B cell (primary cell): ENCODE measurements at places on chromosomes 6 and 20. TPM values are rescaled to one million over a fixed set of nuclear protein-coding genes. Genes with fewer than 3 reads are reported as not detected.

Gene BEND3
- total RNA-seq = 2.0 and 2.9 TPM in 2 replicates

Gene CCN6
- total RNA-seq = not detected in 2 replicates

Gene GFOD1
- 42.4 and 44.6 TPM in 2 replicates for total RNA-seq

Gene LHFPL5
- total RNA-seq = not detected in 2 replicates

Gene KCNG1
- total RNA-seq = 16.9 and 20.3 TPM in 2 replicates

Gene FAM210B
- total RNA-seq = 10.5 and 13.6 TPM in 2 replicates

Gene ZNF391
- total RNA-seq = 4.4 and 7.0 TPM in 2 replicates

Gene C2
- 1.3 and 3.4 TPM in 2 replicates for total RNA-seq

Gene GJA1
- not detected in 2 replicates for total RNA-seq

Gene DAAM2
- total RNA-seq = not detected in 2 replicates

- no peak for DNase-seq
Measured at GRCh38 chr6:42104804-42105125, 37.7 kb downstream of the C6orf132 start.

DNA sequence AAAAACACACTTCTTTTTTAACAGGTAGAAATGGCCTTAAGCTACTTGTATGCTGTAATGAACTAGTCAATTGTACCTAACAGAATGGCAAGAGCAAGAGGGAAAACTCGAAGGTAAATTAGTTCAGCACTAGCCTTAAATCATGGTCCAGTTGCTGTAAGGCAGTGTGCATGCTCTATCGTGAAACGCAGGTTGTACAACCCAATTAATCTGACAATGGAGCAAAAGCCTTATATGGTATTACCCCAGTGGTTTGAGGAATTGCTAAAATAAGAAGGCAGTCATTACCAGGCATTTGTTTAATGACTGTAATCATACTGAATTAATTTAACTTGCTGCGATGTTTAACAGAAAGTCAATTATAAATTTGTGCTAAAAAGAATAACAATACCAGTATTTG lies 69.3 kb upstream of the SOX4 start:
- DNase-seq = no peak

GRCh38 chr6:37242429-37243052 lies 15.0 kb upstream of the TBC1D22B start:
- DNase-seq = no peak

- peak; percentile 56 for DNase-seq
Measured at GRCh38 chr6:15063253-15063853, 182.5 kb upstream of the JARID2 start.

DNA sequence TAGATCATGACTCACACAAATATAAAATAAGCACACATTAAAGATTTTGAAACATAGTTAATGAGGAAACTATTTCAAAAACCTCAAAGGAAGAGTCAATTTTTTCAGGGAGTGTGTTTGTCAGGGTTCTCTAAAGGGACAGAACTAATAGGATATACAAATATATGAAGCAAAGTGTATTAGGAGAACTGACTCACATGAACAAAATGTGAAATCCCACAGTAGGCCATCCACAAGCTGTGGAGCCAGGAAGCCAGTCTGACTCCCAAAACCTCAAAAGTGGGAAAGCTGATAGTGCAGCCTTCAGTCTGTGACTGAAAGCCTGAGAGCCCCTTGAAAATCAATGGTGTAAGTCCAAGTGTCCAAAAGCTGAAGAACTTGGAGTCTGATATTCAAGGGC lies 898.0 kb upstream of the EYS start:
- no peak for DNase-seq

- no peak for DNase-seq
Measured at GRCh38 chr6:39834278-39834677, 42.1 kb downstream of the DAAM2 start.

DNA sequence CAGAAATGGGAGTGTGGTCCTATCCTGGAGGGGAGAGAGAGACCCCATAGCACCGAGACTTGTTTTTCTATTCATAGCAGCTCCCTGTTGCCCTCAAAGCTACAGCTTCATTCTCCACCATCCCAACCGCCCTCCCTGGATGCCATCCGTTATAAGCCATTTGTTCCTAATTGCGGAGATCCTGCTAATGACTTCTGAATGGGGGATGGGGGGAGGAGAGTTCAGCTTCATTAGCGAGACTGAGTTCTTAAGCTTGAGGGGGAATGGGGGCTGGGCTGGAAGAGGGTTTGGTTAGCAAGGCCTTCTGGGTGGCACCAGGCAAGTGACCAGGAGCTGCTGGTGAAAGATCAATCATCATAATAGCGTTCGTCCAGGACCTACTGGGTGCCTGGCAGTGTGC lies 27.1 kb downstream of the FOXP4 start:
- DNase-seq = no peak

- DNase-seq = no peak
Measured at GRCh38 chr20:38834868-38835267, 29.4 kb downstream of the PPP1R16B start.

- no peak for DNase-seq
Measured at GRCh38 chr6:155228546-155229166, 35.2 kb upstream of the CLDN20 start.

- DNase-seq = no peak
Measured at GRCh38 chr6:106820412-106820852, 154.1 kb downstream of the CD24 start.

- DNase-seq = no peak
Measured at GRCh38 chr20:23147964-23148730, 62.0 kb upstream of the CD93 start.

DNA sequence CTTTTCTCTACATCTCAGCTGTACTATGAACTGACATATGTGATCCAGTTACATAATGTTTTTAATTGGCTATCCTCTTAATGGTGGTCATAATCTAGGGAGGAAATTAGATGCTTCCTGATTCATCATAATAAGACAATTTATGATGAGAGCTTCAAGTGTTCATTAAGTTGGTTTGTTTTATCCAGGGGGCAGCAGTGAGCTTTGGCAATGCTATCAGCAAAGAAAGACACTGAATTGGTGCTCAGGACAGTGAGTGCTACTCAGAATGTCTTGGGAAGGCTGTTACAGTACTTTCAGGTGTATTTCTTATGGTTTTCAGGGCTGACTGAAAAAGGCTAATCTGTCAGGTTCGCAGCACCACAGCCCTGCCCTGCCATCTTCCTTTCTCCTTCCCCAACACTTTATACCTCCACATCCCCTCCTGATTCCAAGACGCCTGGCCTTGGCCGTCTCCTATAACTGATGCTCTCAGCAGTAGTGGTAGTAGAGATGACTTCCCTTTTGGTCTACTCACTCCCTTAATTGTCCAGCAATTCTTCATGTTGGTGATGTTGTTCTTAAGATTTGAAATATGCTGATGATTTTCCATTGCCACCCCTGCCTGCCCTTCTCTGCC lies 67.0 kb upstream of the TNFAIP3 start:
- peak; percentile 83 for DNase-seq

- no peak for DNase-seq
Measured at GRCh38 chr6:44004625-44005506, 122.4 kb downstream of the MRPL14 start.

GRCh38 chr20:5180421-5180820 lies 53.6 kb downstream of the CDS2 start:
- DNase-seq = no peak

DNA sequence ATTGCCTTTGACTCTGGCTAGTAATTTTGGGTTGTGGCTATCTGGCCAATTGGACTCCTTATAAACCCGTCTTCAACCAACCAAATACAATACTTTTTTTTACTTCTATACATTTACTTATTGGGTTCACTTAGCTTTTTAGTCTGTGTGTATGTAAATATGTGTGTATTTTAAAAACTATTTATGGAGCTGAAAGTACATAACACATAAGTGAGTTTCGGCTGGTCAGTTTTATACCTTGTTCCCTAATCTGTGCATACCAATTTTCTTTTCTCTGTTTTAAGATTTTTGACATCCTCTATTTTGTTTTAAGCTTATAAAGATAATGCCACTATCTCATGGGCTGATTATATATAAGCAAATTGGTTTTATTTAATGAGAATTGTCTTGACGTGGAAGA lies 129.5 kb downstream of the LRRC1 start:
- no peak for DNase-seq
